ENCODE measurements at places on chromosomes 4 and X.

DNA sequence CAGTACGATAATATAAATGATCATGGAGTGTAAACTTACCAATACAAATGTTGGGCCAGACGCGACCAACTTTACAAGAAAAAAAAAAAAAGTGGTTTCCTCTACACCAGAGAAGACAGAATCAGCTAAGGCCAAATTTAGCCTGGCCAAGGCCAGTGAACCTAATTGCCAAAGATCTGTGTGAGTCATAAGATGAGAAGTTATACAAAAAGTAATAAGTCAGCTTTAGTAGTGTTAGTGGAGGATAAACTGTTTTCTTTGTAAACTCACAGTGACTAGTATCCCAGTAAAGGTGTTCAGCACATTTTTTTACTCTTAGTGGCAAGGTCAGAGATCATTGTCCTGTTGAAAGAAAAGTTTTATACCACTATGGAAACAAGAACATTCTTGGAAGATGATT is 531.4 kb upstream of the TECRL start:
- DNase-seq = no peak

DNA sequence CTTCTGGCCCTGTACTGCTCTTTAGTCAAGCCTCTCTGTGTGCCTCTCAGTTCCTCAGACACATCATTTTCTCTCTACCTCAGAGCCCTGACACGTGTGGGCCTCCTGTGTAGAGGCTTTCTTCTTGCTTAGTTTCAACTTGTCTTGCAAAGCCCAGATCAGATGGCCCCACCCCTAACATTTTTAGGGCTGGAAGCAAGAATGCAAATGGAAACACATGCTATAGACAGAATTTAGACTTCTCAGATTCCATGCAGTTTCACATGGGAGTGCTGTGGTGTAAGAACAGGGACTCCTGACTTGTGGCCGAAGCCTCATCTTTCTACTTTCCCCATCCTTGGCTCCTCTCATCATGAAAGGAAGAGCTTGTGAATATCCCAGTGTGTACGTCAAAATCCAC is 350.7 kb downstream of the DCHS2 start:
- no peak for DNase-seq

DNA sequence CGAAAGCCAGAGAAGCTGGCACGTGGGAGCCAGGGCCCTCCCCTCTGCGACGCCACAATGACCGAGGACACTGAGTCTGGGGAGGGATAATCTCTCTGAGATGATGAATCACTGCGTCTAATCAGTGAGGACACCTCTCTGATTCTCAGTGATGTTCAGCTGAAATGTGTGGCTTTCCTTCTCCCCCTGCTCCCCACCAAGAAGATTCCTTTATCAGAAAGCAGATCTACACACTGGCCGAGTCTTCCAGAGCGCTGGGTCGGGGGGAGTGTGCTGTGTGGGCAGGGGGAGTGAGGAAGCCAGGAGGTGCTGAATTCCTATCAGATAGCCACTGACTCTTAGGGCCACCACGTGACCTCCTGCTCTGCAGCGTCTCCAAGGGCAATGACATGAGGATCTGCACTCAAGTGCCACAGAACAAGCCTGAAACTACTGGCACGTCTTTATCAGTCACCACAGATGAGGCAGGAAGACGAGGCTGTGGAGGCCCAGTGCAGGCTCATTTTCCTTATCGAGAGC is 89.2 kb downstream of the GATB start:
- no peak for DNase-seq

DNA sequence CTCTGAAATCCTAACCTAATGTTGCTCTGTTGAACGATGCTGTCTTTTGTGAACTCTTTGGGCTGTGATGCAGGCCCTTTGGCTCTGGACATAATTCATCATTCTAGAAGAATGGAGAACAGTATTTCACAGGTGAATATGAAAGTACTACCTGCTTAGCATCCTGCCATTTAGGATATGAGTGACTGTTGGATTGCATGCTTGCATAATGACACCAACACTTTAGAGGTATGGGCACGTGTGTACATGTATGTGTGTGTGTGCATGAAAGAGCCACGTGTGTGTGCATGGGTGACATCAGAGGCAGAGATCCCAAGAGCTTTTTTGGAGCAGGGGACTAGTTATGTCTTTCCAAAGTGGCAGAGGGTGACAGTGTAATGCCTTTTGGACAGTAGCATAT is 70.2 kb upstream of the ZNF518B start:
- no peak for DNase-seq

GRCh38 chr4:8472689-8473197 is 32.2 kb downstream of the TRMT44 start:
- DNase-seq = no peak

DNA sequence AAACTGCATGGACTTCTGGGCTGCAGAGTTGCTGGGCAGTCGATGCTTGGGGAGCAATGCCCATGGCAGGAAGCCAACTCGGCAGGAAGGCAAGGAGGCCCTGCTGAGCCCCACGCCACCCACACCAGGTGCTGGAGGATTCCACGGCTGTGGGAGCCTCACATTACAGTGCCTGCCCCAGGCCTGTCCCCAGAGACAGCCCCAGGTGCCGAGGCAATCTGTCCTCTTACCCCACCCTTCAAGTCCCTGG is 53.9 kb downstream of the HMX1 start:
- no peak for DNase-seq

DNA sequence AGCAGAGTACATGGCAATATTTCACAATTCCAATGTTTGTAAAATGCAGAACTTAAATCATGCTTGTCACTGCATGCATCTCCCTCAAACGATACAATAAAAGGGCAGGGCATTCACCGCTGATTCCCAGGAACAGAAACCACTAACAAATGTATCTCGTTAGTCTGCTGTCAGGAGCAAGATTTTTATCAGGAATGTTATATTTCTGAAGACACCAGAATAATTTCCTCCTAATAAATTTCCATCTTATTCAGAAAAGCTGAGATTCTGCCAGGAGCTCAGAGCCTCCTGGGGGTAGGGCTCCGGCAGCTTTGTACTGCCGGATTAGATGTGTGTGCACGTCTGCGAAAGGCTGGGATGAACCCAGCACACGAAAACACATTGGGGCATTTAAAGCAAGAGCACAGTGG is 54.0 kb upstream of the LDB2 start:
- DNase-seq = no peak

DNA sequence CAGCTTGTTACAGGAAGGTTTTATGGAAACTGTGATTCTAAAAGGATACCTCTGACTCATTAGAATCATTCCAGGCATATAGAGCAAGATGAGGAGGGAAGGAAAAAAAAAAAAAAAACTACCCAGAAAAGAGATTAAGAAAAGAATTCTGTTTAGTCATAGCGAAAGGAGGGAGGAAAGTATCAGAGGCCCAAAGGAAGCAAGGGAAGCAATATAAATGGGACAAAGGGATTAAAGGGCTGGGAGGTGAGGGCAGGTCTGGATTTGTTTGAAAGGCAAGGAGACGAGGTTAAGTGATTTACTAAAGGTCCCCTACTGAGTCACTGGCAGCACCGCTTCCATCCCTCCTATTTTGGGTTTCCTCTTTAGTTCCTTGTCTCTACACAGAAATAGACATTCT is 88.6 kb upstream of the IL1RAPL1 start:
- no peak for DNase-seq

DNA sequence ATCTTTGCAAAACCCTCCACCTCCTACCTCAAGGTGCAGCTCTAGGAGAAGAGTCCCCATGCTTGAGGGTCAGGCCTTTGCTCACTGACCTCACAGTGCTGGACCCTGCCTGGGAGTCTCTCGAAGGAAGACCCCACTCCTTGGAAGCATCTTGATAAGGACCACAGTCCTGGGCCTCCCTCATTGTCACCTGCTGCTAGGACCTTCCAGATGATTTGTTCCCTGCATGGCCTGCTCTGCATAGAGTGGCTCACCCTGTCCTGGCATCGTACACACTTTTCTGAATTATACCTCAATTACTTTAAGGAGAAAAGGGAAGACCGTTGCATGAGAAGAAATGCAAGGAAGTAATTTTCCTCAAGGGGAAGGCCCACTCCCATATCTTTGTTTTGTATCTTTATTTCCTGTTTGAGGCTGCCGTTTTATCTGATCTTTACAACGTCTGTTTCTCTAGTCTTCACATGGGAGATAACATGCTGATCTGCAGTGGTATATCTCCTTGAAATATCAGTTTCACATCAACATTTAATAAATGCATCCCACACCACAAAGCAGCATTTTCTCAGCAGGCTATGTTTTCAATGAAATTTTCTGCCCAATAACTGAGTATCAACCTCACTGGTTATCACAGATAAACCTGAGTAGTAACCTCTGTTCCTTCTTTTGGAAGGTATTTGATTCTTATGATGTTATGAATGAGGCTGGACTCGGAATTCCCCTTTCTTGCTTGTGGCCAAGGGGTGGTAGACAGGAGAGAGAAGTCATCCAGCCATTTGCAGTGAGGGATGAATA is 15.0 kb upstream of the AKAP17A start:
- no peak for DNase-seq

- no peak for DNase-seq
These were observed 91.8 kb upstream of the PSAPL1 start for GRCh38 chr4:7526491-7526890.

DNA sequence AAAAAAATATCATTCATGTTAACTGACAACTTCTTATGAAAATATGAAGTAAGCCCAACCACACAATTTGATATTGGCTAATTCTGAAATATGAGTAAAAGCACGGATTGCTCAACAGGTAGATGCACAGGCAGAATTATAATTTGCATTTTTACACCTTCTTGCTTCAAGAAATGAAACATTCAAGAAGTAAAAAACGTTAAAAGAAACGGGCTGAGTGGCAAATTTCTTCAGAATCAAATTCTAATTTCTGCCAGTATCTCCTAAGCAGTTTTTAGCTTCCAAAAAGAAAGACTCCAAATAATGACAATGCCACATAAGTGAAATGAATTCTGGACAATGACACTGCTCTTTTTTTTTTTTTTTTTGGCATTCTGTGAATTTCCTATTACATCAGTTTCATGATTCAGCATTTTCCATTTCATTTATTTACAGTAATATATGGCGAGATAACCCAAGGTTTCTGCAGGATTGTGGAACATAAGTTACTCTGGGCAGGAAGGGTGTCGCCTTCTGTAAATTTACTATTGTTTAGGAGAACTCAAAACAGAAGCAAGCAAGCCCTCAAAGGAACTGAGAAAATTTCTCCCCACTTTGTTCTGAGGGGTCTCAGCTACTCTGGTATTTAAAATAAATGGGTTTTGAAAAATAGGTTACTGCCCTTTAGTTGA is 1.4 kb downstream of the SEL1L3 start:
- DNase-seq = no peak

- no peak for DNase-seq
These were observed 17.3 kb upstream of the TMEM185A start for GRCh38 chrX:149648932-149649331.

DNA sequence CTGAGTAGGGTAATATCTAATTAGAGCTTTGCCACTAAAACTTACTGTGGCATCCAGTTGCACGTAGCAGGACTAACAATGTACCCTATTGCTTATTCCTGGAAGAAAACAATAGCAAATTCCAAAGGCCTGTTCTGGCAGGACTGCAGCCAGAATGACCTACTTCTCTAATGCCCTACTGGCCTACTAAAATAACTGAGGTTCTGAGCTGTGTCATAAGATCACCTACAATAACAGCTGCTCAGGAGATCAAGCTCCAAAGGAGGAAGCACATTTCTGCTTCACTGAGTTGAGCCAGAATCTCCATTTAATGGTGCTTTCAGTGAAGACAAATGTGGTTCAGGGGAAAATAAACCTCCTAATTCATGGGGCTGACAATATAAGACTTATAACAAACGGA is 42.2 kb upstream of the CXCL8 start:
- no peak for DNase-seq

DNA sequence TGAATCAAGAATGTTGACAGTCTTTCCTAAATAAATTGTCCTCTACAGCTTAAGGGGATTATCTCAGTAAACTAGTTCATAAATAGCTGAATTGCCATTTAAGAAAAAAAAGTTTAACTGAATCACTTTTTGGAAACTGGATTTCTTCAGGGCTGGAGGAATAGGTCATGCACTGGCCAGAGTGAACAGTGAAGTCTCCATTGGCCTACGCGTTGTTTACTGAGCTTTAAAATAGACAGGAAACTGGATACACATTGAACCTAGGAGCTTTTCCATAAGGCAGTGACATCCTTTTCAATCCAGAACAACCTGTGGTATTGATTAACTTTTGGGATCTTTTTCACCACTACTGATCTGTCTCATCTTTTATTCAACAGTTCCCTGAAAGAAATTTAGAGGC is 58.0 kb downstream of the COL4A6 start:
- DNase-seq = no peak

GRCh38 chrX:71871367-71871766 is 39.3 kb upstream of the NHSL2 start:
- DNase-seq = no peak

- no peak for DNase-seq
These were observed 238.0 kb upstream of the PITX2 start for GRCh38 chr4:110860901-110861300.

DNA sequence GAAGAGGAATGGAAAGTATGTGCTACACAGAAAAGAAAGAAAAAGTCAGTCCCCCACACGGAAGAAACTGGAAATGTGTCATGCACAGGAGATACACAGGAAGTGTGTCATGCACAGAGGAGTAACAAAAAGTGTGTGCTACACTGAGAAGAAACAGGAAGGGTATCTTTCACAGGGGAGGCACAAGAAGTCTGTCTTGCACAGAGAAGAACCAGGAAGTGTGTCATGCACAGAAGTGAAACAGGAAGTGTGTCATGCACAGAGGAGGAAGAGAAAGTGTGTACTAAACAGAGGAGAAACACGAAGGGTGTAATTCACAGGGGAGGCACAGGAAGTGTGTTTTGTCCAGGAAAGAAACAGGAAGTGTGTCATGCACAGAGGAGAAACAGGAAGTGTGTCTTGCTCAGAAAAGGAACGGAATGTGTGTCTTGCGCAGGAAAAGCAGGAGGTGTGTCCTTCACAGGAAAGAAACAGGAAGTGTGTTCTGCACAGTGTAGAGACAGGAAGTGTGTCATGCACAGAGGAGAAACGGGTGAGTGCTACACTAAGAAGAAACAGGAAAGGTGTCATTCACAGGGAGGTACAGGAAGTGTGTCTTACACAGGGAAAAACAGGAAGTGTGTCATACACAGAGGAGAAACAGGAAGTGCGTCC is 527.2 kb upstream of the PRKX start:
- no peak for DNase-seq

DNA sequence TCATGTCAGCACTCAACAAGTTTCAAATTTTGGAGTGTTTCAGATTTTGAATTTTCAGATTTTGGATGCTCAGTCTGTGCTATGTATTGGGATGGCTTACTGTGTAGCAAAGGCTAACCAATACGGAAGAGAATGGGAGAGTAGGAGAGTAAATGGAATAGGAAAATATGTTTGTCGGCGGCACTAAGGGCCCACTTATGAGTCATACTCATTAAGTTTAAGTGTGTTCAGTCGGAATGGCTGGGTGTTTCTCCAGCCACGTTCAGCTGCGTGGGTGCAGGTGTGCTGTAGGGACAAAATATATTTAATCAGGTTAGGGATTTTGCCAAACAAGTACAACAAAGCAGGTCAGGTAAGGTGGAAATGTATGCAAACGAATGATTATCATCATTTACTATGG is 13.6 kb downstream of the FTHL17 start:
- DNase-seq = no peak
